ENCODE measurements at places on chromosomes 1 and 21.

- DNase-seq = no peak
These were observed 15.1 kb upstream of the DNAH14 start for GRCh38 chr1:224914292-224914900.

DNA sequence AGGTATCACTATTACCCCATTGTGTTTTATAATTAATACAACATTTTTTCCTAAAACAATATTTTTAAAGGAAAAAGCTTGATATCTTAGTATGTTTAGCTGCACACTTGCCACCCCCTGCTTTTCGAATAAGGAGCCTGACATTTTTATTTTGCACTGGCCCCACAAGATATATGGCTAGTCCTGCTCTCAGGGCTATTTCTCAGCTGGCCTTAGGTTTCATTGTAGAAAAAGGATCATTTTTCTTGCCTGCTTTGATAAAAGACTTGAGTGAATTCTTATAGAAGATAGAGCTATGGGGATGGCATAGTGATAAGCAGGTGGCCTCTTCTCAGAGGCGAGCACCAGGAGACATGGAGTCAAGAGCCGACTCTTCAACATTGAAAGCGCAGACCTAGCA is 167.0 kb downstream of the FAM78B start:
- no peak for DNase-seq

DNA sequence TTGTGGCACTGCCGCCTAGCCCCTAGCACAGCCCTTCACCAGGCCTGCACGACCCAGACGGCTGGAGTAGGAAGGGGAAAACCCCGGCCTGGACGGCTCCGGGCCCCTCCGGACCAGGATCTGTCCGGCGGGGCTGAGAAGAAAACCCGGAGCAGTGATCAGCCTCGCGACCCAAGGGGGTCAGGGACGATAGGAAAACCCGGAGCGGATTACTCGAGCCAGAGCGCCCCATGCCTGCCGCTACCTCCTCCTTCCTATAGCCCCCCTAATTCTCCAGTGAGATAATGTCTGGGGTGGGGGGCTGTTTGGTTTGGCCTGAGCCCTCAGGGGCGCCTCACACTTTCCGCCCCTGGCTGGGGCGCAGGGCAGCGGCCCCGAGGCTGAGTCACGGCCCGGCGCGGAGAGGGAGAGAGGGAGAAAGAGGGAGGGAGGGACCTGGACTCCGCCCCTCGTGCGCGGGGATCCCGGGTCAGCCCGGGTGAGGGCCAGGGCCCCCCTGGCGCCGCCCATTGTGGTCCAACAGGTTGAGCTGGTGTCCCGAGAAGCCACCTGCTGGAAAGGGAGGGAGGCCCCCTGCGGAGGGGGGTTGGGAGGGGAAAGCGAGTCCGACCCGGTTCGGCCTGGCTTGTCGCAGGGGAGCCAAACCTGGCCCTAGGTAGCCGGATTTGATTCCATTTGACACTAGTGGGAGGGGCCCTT is 1.7 kb upstream of the ZBTB7B start:
- peak; percentile 92 for DNase-seq

GRCh38 chr1:217063172-217063908 is 340.1 kb upstream of the ESRRG start:
- peak; percentile 10 for DNase-seq

GRCh38 chr21:41967708-41968107 is 13.9 kb upstream of the C2CD2 start:
- DNase-seq = no peak

DNA sequence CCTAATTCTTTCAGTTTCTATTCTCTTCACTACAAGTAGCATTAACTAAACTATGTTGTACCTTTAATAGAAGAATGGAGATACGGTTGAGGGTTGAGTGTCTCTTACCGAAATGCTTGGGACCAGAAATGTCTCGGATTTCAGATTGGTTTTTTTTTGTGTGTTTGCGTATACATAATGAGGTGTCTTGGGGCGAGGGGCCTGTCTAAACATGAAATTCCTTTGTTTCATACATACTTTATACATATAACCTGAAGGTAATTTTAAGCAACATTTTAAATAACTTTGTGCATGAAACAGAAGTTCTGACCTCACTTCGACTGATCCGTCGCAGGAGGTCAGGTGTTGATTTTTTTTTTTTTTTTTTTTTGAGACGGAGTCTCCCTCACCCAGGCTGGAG is 36.3 kb upstream of the MYOCOS start:
- peak; percentile 6 for DNase-seq

GRCh38 chr1:30466026-30466425 is 257.4 kb downstream of the MATN1 start:
- DNase-seq = no peak

GRCh38 chr1:93448292-93448982 is 519 bp downstream of the FNBP1L start:
- peak; percentile 80 for DNase-seq

GRCh38 chr1:47611992-47612391 is 174.1 kb downstream of the FOXD2 start:
- no peak for DNase-seq

DNA sequence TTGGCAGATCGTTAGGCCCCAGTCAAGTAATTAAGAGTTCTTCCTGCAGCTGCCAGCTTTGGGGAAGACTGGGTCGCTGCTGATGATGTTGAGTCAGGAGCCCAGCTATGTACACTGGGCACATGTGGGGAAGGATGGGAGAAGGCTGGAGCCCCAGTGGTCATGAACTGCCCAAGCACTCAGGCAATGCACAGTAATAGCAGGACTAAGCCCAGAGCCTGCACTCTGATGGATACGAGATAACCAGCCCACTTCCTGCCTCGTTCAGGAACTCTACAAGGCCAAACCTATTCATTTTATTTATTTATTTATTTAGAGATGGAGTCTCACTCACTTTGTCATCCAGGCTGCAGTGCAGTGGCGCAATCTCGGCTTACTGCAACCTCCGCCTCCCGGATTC is 81.1 kb upstream of the BTG3 start:
- no peak for DNase-seq

GRCh38 chr1:231679109-231679508 is 52.5 kb downstream of the DISC1 start:
- peak; percentile 61 for DNase-seq

DNA sequence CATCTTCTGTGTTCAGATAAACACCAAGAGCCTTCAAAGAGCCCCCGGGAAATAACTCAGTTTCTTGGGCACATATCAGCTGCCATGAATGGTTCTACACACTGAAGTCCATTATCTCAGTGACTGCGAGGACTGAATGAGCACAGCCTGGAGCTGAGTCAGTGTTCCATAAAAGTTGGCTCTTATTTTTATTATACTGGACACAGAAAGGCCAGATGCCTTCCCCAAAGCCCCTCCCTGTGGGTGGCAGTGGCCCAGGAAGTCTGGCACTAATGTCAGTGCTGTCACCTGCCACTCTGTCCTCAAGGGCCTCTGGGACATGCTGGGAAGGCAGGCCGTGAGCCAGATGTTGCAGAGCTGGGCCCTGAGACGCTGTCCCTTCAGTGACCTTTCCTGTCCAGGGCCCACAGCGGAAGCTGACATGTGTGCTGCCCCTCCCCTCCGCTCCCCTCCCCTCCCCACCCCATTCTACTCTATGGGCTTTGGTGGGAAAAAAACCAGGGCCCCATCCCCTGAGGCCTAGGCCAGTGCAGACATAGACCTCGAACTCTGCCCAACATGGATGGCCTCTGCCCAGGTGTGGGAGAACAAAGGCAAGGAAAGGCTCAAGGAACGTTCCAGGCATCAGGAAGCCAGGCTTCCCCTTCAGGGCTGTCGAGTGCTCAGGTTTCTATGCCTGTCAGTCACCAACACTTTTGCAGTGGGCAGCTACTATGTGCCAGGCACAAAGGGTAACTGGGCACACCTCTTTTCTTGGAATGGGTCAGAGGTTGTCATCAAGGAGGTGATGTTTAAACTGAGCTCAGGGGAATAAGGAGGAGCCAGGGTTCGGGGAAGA is 22.4 kb upstream of the NPPB start:
- no peak for DNase-seq

DNA sequence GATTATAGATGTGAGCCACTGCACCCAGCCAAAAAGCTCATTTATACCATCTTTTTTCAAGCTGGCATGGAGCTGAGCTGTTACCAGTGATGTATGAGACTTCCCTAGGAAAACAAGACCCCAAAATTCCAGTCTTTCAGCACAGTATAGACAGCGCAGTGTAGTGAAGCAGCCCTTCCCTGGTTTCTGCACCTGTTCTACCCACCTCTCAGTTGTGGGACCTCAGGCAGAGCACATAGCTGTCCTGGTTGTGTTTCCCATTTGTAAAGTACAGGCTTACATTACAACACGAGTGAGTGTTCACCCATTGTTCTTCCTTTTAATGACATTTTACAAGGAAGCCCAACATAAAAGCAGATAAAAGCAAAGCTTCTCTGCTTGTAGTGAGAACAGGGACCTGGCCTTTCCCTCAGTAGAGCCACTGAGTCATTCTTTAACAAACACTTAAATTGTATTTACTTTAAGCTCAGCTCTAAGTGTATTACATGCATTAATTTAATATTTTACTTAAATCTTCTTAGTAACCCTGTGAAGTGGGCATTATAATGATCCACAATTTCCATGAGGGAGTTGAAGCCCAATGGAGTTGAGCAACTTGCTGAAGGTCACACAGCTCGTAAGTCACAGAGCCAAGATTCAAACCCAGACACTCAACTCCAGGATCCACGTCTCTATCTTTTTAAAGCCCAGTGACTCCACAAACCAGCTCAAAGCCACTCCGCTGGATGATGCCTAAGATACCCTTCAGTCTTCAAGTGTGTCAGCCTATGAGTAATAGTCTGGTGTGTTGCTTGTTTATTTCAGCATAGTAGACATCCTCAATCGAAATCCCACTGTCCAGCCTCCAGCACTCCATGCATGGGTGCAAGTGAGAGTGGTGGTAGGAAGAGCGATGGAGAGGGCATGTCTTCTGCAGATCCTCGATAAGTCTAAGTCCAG is 40.5 kb upstream of the CAPZB start:
- no peak for DNase-seq

DNA sequence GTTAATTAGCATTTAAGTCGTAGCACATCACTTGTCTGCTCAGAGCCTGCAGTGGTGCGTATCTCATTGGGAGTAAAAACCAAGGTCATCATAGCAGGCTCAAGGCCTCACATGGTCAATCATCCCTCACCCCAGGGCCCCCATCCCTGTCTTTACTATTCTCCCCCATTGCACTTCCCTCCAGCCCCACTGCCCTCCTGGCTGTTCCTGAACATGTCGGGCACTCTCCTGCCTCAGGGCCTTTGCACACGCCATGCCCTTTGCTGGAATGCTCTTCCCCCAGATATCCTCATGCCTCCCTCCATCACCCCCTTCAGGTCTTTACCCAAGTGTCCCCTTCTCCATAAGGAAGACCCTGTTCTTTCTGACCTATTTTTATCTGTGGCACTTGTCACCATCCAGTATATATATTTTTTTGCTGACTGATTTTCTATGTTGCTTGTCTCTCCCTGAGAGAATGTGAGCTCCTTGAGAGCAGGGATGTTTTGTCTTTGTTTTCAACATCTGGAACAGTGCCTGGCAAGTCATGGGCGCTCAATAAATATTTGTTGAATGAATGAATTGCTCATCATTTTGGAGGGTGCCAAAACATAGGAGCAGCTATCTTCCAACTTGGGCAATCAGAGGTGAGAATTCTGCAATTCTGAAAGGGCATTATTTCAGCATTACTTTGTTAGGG is 74.1 kb upstream of the POU3F1 start:
- DNase-seq = no peak

DNA sequence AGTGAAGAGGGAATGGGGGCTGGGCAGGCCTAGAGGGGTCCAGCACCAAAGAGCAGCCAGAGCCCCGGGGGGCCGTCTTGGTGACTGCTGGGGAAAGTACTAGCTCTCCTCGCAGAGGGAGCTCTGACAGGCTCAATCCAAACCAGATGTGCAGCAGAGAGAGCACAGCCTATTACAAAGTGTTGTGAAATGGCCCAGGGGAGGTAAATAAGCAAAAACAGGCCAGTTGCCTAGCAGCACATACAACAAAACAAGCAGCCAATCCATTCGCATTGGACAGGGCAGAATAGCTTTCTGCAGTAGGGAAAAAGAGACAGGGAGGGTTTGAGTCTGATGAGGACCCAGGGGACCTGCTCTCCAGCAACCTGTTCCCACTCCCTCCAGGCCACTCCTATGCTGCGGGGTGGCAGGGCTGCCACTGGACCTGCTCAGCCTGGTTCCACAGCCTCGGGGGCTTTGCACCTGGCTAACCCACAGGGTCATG is 239.6 kb upstream of the FGGY start:
- no peak for DNase-seq

DNA sequence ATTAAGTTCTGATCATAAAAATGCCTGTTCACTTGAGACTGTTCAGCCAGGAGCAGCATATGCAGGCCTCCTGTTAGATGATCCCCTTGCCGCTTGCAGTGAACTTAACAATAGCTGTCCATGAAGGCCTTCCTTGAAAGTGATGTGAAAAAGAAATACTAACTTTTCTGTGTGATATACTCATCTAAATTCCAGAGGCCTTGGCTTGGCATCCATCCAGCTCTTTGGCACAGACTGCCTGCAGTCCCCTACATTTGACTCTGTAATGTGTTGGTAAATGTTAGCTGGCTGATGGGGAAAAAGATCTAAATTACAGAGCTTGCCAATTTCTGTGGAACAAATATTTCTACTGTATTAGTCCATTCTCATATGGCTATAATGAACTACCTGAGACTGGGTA is 73.7 kb downstream of the KCNK2 start:
- DNase-seq = no peak

DNA sequence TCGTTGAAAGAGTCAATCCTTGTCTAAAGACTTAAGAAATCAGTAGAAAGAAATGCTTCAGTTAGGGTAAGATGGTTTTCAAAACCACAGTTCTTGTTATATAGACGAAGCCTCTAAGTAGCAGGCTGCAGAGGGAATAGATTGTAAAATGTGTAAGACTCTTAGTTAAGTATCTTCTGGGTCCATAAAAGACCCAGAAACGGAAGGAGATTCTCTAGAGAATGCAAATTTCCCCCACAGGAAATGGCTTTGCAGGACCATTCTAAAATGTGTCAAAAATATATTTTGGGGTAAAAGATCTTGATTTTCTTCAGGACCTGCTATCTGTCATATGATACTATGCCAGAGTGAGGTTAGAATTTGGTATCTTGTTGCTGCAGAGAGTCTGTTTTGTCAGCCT is 13.4 kb downstream of the OR2T1 start:
- no peak for DNase-seq

DNA sequence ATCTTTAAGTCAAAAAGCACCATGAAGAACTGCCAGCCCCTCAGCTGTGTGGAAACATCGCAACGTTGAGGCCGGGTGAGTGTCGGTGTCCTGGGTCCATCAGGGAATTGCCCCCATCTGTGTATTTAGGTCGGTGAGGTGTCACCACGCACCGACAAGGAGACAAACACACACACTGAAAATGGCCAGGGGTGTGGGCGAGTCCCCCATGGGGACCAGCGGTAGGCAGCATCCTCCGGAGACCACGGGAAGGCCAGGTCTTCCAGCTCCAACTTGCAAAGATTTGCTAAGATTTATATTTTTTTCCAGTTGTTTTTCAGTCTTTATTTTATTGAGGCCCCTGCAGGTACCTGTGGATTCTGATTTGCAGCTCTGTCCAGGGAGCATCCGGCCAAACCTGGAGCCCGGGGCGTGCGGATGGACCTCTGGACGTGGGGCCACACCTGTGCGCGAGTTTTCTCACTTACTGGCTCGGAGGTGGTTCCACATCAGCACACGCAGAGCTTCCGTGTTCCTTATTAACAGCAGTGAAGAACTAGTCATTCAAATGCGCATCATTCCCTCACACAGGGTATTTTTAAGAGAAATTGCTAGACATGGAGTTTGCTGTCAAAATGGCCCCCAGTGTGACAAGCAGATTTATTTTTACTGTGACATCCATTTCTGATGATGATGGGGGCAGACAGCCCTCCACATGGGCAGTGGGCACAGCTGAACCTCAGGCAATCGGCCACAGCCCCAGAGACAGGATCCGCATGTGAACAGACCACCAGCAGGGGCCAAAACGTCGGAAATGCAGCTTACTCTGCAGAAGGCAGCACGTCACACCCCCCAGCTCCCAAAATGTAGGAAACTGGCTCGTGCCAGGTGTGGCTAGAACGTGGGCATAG is 17.2 kb upstream of the SLC19A1 start:
- DNase-seq = no peak

All from NCI-H146 (cell line).